ENCODE measurements at places on chromosomes 7 and 10. TPM values are rescaled to one million over a fixed set of nuclear protein-coding genes. Genes with fewer than 3 reads are reported as not detected.

PON3 gene
- total RNA-seq = 5.2 TPM

CACNA2D1 gene
- 116 TPM for total RNA-seq

VPS37D gene
- 3.1 TPM for total RNA-seq

CBLL1 gene
- 18.3 TPM for total RNA-seq

GTPBP10 gene
- total RNA-seq = 9.4 TPM

ANKRD30A gene
- total RNA-seq = not detected

ZNF727 gene
- total RNA-seq = under 0.01 TPM
